T-helper 2 cell treated with Interferon-gamma antibody and Interleukin-4, amounts not matched to agents 5 μg/mL and 100 μg/mL, for 36 hours (primary cell): ENCODE measurements at places on chromosomes 1 and 21.
A peak's percentile ranks its signal among the peaks of the same experiment; 100 is the strongest.

GRCh38 chr1:163531345-163531744 is 209.6 kb downstream of the NUF2 start:
- DNase-seq: no peak

- no peak for DNase-seq
Measured at GRCh38 chr1:78095593-78095992, 49.8 kb downstream of the GIPC2 start.

- no peak for DNase-seq
Measured at GRCh38 chr21:25496825-25497482, 110.3 kb downstream of the MRPL39 start.

GRCh38 chr1:91151702-91152101 is 129.9 kb upstream of the ZNF644 start:
- DNase-seq: no peak

DNA sequence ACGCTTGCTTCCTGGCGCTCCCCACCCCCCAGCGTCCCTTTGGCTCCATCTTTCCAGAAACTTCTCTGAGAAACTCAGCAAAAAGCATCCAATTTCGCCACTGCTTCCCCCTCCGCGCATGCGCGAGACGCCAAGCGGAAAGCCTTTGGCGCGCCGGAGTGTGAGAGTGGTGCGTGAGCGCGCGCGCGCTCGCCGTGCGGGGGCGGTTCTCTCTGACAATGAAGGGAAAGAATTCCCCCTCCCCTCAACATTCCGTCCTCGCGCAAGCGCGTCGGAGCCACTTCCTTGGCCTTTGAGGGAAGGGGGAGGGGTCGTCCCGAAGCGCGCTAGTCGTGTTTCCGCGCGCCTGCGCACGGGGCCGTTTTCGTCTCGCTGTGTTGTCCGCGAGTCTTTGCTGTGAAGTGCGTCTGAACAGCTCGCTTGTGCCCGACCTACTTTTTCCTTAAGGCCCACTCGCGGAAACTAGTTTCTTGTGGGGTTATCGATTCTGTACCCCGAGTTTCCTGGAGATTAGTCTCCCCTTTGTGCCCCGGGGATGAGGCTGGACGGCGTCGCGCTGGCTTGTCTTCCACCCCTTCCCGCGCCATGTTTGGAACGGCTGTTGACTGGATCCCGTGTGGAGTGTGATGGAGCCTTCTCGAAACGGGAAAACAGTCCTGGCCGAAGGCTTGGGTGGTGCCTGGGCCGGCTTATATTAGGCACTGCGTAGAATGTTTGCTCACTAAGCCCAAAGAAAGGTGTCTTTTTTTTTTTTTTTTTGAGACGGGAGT is 11.6 kb upstream of the SPEN start:
- DNase-seq: peak; percentile 99

DNA sequence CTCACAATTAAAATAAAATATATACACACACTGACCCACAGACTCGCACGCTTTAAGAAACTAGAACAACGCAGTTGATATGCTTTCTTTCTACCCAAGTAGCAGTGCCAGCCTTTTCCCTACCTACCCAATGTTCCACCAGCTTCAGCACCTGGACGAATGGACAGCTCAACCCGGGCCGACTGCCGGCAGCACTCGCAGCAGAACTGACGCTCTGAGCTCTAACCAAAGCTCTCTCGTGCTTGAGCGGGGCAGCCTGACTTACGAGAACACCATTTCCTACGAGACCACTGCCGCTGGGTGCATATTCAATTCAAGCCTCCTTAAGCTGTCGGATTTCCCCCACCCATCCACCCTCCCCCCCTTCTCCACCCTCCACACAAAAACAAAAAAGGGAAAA is 127.4 kb upstream of the DPYD start:
- peak; percentile 60 for DNase-seq

DNA sequence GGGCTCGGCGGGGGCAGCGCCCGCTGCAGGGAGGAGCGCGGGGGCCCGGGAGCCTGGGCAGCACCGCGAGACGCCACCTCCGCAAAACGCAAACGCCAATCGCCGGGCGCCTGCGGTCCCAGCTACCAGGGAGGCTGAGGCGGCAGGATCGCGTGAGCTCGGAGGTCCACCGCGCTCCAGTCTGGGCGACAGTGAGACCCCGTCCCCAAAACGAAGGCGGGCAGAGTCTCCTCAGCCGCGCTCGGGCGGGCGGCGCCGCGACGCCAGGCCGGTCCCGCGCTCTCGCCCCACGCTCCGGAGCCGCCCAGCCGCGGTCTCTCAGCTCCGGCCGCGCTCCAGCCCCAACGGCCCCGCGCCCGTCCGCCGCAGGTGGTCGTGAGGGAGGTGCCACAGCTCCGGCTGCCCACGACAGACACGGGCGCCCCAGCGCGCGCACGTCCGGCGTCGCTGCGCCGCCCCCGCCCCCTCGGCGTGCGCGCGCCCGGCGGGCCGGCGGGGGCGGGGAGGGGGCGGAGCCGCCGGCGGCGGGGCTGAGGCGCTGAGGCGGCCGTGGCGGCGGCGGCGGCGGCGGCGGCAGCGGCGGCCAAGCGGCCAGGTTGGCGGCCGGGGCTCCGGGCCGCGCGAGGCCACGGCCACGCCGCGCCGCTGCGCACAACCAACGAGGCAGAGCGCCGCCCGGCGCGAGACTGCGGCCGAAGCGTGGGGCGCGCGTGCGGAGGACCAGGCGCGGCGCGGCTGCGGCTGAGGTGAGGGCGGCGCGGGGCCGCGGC is at the start of gene ADARB1:
ADARB1 (plus strand) TSS at position 533 of the 770 bp plus-strand sequence. CDS start 97,077 bp downstream, outside the sequence.
- peak; percentile 72 for DNase-seq

- DNase-seq: no peak
Measured at GRCh38 chr1:203582568-203582967, 44.1 kb upstream of the ATP2B4 start.

DNA sequence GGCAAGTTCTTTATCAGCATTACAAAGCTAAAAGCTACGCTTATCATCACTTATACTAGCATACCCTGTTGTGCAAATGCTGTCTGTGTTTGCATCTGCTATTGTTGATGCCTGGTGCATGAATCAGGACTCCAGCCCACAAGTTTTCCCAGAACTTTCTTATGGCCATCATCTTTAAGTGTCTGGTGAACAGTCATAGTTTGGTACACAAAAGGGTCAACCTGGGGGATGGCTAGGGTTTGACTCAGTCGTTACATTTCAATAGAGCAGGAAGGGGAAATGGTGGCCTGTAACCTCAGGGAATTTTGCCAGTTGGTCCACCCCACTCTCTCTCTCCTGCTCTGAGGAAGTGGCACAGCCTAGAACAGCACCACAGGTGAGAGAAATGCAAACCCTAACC is 35.4 kb downstream of the SELL start:
- DNase-seq: no peak

DNA sequence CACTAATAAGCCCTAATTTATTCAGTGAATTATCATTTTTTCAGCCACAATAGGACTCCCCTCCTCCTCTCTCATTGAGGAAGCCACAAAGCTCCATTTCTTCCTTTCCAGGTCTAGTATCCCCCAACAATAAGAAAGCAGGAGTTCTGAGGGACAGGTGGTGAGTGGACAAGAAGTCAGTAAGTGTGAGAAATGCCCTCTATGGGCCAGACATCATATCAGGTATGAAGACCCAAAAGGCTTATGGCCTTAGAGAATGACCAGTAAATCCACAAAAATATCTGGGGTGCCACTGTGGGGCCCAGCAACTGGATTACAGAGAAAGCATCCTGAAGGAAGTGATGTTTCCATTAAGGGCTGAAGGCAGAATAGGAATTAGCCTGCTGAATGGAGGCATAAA is 175.7 kb downstream of the TRIM33 start:
- no peak for DNase-seq

GRCh38 chr1:23751815-23752200 is 8.5 kb downstream of the ELOA start:
- DNase-seq: no peak

- DNase-seq: no peak
Measured at GRCh38 chr1:107405236-107405635, 264.4 kb downstream of the NTNG1 start.

GRCh38 chr1:30191154-30191702 is 532.2 kb downstream of the MATN1 start:
- DNase-seq: peak; percentile 38

DNA sequence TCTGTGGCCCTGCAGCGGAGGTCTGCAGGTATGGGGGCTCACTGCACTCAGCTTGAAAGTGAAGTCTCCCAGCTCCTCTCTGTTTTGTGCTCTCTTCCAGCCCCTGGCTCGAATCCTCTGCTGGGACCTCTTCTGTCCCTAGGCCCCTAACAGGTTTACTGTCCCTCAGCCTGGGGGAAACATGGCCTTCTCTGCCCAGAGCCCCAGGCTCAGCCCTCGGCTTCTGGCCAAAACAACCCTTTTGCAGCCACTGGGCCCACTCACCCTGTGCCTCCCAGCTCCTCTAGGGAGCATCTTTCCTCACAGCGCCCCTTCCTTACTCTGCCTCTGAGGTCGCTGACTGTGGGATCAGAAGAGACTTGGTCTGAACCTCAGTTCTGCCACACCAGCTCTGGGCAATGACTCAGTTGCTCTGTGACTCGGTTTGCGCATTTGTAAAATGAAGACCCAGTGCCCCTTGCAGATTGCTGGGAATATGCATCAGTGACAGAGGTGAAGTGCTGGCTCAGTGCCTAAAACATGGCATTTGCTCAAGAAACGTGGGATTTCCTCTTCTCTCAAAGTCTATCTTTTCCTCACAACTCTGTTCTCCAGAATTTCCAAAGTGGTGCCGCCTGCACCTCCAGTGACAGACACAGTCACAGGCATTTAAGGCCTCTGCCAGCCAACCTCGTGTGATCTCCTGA is 26.5 kb upstream of the TENT5C start:
- DNase-seq: no peak

GRCh38 chr1:39816415-39817090 is 27.9 kb upstream of the BMP8B start:
- peak; percentile 50 for DNase-seq

DNA sequence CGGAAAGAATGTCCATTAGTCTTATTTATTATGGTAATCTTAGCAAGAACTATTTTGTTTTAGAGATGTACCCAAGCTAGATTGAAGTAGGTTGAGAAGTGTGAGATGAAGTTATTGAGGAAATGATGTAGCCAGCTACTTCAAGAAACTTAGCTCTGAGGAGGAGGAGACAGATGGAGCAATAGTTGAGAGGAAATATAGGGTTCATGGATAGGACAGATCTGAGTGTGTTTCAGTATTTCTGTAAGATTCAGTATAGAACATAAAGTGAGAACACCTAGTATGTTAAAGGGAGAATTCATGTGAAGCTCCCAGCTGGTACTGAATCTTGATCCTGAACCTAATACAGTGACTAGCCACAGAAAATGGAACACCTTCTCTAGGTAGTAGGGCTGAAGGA is 28.9 kb downstream of the TSNAX start:
- DNase-seq: no peak

DNA sequence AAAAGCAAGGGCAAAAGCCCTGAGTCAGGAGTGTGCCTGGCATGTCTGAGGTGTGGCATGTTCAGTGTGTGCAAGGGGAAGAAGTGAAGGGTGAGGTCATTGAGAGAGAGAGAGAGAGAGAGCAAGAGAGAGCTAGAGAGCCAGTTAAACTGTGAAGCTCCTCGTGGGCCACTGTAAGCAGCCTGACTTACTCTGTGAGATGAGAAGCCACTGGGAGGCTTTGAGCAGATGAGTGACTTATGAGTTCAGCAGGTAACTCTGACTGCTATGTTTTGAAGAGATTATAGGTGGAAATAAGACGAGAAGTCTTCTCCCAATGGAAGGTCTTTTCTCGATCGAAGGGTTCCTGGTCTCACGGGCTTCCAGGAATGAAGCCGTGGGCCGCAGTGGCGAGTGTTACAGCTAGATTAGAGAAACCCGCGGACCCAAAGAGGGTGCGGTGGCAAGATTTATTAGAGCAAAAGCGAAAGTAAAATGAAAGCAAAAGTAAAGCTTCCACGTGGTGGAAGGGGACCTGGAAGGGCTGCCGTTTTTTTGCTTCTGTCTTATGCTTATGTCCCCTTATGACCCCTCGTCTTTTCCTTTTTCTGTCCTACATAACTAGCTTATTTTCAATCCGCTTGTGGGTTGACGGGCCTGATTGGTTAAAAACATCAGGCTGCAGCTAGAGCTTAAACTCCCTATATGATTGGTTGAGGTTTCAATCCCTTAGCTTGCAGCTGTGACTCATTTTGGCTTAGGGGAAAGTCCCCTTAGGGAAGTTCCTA is 323.1 kb upstream of the FAM78B start:
- peak; percentile 64 for DNase-seq

DNA sequence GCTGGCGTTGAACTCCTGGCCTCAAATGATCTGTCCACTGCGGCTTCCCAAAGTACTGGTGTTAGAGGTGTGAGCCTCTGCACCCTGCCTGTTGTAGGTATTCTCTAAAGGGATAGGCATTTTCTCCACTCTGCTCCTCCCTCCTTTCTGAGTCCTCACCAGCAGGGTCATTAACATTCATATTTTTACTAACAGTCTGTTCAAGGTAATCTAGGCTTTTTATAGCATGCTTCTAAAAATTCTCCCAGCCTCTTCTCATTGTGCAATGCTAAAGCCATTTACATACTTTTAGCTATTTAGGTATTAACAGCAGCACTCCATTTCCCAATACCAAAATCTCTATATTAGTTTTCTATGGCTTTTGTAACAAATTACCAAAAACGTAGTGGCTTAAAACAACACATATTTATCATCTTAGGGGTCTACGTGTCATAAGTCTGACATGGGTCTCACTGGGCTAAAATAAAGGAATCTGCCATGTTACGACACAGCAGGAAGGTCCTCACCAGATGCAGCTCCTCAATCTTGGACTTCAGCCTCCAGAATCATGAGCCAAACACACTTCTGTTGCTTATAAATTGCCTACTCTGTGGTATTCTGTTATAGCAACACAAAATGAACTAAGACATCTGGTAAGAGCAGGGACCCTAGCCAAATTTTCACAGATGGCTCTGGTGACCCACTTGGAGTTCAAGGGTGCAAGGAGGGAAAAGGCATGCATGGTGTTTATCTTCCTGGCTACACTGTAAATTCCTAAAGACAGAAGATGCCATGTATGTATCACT is 2.9 kb upstream of the SLC2A7 start:
- no peak for DNase-seq

DNA sequence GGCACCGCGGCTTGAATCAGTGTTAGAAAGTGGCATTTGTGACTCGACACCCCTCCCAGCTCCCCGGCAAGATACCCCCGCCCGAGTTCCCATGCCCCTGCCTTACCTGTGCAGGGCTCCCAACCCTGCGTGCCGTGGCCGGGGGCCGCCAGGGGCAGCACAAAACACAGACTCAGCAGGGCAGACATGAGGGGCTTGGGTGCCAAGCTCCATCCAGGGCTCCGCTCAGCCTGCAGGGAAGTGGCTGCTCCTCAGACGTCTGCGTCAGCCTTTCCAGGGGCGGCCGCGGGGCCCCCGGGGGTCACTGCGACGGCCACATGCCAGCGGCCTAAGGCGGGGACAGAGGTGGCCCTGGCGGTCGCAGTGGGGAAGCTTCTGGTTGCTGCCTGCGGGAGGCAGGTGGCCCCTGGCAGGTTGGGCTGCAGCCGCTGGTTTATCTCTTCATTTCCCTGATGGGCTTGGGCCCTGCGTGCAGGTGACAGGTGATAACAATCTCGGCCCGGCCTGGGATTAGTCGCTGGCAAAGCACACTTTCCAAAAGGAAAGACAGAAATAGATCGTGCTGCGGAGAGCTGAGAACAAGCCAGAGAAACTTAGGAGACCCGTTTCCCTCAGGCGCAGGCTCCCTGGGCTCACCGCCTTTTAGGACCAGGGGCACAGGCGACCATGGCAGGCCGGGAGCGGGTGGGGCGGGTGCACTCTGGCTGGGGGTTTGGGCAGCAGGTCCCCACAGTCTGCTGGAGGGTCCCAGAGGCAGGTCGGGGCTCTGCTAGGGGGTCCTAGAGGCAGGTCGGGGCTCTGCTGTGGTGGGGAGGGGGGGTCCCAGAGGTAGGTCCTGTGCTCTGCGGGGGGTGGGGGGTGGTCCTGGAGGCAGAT is at the start of gene TSPEAR:
TSPEAR (minus strand) TSS at position 246 of the 876 bp plus-strand sequence; CDS start at position 188, 58 bp downstream.
- no peak for DNase-seq
